Fibroblast of the aortic adventitia (primary cell): ENCODE measurements at places on chromosomes 5 and 9.

GRCh38 chr9:90022474-90022873 is 417.7 kb downstream of the GADD45G start:
- no peak for DNase-seq

DNA sequence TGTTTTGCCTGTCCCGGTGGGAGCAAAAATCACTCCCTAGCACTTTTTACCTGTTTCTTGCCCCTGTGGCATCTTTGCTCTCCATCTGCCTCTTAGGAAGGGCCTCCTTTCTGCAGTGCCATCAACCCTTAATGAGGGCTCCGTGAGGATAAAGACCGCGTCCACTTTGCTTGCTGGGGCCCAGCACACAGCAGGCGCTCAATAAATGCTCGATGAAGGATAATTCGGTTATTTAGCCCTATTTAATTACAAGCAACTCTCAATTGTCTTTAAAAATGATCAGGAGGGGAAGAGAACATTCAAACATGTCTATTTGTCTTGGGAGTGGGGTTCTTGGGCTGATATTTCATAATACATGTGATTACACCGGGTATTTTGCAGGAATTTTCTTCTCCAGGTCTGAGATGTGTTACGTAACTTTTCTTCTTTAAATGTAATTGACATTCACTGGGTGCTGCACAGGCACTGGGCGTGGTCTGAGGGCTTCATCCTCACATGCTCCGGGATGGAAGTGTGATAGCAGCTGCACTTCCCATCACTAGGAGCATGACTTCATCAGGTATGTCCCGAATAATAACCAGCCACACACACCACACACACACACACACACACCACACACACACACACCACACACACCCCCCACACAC is 19.8 kb upstream of the NTNG2 start:
- no peak for DNase-seq

DNA sequence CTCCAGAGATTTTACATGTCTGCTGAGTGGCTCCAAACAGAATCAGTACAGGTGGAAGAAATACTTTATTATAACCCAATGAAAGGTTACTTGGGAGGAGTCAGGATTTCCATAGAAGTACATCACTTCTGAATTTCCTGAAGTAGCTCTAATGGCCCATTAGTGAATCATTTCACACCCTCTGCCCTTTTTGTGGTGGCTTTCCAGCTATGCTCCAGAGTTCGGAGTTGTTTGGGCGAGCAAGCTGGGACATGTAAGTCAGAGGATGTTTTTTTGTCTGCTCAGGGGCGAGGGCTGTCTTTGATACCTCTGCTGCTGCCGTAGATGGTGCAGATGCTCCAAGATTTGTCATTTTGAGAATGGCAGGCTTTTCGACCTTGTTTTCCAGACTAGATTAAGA is 226.1 kb downstream of the GOLPH3 start:
- DNase-seq, result no peak

GRCh38 chr5:131276072-131276471 is 12.2 kb downstream of the CDC42SE2 start:
- DNase-seq, result no peak

- no peak for DNase-seq
Observed at GRCh38 chr5:68345582-68345981, 130.0 kb downstream of the PIK3R1 start.

GRCh38 chr9:130825351-130825651 is 9.8 kb upstream of the ABL1 start:
- DNase-seq, result no peak
